Thoracic aorta (tissue), 2 donors: ENCODE measurements at places on chromosomes 6 and 20. TPM values are rescaled to one million over a fixed set of nuclear protein-coding genes. Genes with fewer than 3 reads are reported as not detected.

DNA sequence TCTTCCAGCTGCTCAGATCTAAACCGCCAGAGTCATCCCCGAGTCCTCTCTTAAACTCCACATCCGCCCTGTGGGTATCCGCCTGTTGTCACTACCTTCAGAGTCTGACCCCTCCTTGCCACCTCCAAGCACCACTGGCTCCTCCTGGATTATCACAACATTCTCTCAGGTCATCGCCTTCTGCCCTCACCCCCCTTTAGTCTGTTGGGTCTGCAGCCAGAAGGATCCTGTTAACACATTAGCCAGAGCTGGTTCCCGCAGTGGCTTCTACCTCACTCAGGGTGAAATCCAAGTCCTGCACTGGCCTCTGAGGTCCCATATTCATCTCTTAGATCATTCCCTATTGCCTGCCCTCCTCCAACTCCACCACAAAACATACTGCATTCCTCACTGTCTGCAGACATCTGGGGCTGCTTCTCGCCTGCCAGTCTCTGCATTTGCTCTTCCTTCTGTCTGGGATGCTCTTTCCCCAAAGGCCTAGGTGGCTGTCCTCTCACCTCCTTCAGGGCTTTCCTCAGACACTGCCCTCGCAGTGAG is 34.1 kb downstream of the TNXB start:
- H3K4me3 ChIP-seq = no peak overlapping the region
- peaks cover 11% of the 10 kb centered on the region for H3K36me3 ChIP-seq
- DNase-seq = no peak
- no peaks in the 10 kb centered on the region for H3K27me3 ChIP-seq
- H3K27ac ChIP-seq = no peak overlapping the region
- H3K4me1 ChIP-seq = peaks cover 9% of the 10 kb centered on the region

- no peak overlapping the region for H3K27ac ChIP-seq
- no peak overlapping the region for H3K4me3 ChIP-seq
- H3K36me3 ChIP-seq = no peaks in the 10 kb centered on the region
These were observed 2.7 kb upstream of the PLCB4 start for GRCh38 chr20:9066191-9066590.

Gene GHRH
- not detected for total RNA-seq

Gene NRSN1
- total RNA-seq = not detected

Gene CPNE5
- total RNA-seq = 0.85 TPM
